ENCODE measurements at places on chromosomes 1 and 21. TPM values are rescaled to one million over a fixed set of nuclear protein-coding genes. Genes with fewer than 3 reads are reported as not detected.

- DNase-seq, result peak; percentile 98
Observed at GRCh38 chr1:46520063-46520911, 30.7 kb downstream of the DMBX1 start.

The SLAMF1 gene
- total RNA-seq, result not detected

The FCRL6 gene
- total RNA-seq, result not detected

The TCHH gene
- total RNA-seq, result not detected

The CYB561D1 gene
- total RNA-seq, result 10.5 TPM

- DNase-seq, result no peak
Observed at GRCh38 chr1:246383239-246383589, 123.9 kb downstream of the SMYD3 start.

All from osteoblast (primary cell).